ENCODE measurements at places on chromosomes 1 and 21.

GRCh38 chr1:166383137-166383536 lies 216.3 kb upstream of the FAM78B start:
- no peak for DNase-seq

- DNase-seq = no peak
Observed at GRCh38 chr1:204360314-204360713, 585 bp upstream of the PLEKHA6 start.

DNA sequence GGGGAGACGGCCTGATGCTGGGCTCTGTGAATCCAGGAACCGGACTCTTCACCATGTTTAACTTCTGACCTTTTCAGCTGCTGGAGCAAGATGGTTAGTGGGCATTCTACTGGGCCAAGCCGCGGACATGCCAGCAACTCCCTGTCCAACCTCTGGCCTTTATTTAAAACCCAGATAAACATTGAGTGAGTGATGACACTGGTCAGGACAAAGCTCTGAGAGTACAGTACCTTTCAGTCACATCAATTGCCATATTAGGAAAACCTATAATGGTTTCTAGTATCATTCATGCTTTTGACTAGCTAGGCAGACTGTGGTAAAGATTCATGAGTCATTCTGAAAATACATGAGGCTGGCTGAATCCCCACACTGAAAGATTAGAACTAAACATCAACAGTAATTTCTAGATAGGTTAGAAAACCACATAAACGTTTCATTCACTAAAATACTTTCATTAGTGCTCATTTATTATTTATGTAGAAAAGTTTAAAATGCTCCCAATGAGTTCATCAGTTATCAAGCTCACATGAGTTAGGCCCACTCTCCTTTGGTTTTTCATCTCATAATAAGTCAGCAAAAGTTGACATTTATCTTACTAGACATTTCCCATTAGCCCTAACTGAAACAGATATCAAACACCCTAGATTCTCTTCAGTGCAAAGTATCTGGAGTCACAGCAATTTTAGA lies 7.1 kb upstream of the ACTA1 start:
- DNase-seq = no peak

GRCh38 chr1:208189183-208189582 lies 55.0 kb downstream of the PLXNA2 start:
- DNase-seq = peak; percentile 36

- DNase-seq = no peak
Observed at GRCh38 chr21:27639286-27639685, 672.4 kb upstream of the ADAMTS5 start.

DNA sequence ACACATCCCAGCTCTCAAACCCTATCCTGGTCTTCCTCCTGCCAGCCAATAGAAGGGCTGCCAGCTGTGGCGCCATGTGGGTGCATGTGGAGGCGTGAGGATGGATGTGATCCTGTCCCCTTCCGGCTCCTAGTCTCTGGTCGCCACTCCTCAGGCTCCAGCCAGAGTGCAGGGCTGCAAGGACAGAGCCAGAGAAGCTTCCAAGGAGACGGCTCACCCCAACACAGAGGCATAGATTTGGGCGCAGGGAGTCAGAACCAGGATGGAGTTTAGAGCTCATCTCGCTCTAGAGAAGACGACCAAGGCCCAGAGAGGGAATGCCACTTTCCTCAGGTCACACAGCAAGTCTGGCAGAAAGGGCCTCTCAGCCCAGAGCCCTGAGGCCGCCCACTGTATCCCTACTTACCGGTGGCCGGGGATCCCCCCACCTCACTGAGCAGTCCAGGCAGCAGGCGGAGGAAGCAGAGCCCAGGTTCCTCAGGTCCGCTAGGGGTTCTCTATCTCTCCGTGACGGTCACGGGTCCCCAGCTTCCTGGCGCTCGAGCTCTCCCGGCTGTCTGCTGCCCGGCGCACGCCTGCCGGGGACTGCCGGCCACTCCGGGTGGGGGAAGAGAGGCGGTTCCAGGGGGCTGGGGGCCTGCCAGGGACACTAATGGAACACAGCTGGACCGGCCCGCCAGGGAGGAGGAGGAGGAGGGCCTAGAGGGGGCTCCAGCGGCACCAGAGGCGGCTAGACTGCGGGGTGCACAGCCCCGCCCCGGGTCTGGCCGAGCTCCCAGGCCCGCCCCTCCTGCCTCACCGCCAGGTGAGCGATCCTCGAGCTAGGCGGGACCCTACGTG lies at the start of gene COL16A1:
TSS of gene COL16A1 (minus strand) at position 587 of the 840 bp plus-strand sequence. CDS start 1,824 bp downstream, outside the sequence.
- no peak for DNase-seq

DNA sequence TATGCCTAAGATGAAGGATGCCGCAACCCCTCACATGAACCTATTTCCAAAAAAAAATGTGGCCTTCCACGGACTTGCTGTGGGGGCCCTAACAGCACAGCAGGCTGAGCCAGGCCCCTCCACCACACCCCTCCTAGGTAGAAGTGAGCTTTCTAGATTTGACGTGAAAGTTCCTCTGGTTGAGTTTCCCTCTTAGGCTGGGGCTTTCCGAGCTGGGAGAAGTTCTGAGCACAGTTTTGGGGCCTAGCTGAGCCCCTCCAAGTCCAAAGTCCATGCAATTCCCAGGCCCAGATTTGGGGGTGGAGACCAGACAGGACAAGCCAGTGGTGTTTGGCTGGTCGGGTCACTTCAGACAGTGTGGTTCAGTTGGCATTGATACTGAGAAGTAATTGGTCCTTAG lies 13.8 kb upstream of the PHLDA3 start:
- no peak for DNase-seq

DNA sequence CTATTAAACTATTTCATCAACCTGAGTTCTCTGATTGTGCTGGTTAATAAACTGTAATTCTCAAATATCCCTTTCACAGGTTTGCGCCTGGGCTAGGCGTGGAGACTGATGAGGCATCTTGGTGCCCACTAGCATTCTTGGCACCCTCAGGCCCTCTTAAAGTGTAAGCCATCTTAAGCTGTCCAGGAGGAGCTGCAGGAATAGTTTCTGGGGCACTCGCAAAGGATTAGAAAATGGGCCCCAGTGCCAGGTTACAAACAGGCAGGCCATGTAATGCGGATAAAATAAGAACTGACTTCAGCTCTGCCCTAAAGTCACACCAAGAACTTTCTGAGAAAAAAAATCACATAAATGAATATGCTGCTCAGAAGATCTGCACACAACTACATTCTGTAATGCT lies 1.1 kb downstream of the CASQ2 start:
- DNase-seq = no peak

GRCh38 chr1:42122408-42122807 lies 30.8 kb upstream of the GUCA2B start:
- DNase-seq = no peak

DNA sequence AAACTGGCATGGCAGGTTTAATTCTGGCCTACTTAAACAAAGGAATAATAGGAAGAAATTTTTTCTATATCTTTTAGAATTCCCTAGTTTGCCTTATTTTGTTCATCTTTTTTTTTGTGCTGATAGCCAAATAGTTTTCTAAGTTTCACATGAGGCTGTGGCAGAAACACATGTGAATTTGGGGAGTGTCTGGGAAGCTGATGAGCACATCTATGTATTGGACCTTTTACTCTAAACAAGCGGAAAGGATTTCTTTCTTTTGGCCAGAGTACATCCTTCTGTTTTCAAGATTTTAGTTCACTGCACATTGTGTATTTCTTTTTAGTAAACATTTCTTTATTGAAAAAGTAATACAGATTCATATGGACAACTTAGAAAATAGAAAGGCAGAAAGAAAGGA lies 5.6 kb downstream of the EEIG2 start:
- DNase-seq = no peak

DNA sequence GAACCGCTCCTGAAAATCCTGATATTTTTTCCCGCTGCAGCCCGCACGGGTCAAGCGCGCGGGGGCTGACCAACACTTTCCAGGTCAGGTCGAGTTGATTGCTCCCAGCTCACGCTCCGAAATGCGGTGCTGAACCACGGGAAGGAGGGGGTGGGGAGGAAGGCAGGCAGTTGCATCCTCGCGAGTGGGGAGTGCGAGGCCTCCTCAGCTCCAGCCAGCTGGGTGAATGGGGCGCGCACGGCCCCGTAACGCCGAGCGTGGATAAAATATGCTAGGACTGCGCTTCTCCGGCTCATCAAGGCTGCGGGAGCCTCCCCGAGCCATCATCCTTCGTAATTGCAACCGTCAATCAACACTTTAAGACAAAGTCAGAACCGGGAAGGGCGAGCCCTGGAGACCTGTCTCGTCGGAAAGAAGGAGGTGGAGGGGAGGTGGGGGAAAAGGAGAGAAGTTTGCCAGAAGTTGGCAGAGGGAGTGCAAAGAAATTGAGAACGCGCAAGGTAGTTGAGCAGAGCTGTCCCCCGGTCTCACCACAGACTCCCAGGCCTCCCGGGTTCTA lies 8.0 kb downstream of the NR5A2 start:
- no peak for DNase-seq

DNA sequence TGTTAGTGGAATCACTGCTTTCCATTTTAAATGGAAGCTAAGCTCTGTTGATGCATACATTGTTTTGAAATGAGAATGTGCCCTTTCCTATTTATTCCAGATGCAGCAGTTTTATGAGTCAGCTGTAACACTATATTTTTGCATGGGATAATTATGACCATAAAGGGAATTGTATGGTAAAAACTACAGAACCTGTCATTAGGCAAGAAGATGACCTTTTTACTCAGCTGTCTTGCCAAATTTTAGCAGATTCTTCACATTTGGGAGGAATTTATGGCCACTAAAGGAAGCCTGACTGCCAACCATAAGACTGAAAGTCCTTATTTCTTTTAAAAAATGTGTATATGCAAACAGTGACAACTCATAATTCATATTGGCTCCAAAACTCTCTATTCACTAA lies 356.3 kb upstream of the PRMT6 start:
- no peak for DNase-seq

DNA sequence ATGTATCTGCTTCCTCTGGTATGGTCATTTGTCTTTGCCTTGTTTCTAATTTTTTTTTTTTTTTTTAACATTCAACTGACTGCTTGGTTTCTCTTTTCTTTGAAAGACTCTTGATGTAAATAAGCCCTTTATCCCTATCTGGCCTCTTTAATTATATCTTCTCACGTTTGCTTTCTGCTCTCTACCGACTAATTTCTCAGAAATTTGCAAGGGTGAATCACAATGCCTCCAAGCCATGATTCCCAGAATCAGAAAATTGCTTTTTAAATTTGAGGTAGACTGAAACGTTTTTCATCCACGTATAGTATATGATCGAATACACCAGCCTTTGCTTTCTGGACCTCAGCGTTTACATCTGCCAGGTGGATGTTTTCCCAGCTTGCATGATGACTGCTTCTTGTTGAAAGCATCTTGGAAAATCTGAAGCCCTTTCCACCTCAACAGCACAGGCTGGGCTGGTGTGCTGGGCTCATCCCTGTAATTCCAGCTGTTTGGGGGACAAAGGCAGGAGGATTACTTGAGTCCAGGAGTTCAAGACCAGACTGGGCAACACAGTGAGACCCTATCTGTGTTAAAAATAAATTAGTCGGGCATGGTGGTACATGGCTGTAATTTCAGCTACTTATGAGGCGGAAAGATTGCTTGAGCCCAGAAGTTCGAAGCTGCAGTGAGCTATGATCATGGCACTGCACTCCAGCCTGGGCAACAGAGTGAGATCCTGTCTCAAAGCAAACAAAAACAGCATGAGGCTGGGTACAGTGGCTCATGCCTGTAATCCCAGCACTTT lies 35.0 kb upstream of the GPR137B start:
- no peak for DNase-seq

- DNase-seq = no peak
Observed at GRCh38 chr1:31460027-31460426, 47.0 kb downstream of the SERINC2 start.

DNA sequence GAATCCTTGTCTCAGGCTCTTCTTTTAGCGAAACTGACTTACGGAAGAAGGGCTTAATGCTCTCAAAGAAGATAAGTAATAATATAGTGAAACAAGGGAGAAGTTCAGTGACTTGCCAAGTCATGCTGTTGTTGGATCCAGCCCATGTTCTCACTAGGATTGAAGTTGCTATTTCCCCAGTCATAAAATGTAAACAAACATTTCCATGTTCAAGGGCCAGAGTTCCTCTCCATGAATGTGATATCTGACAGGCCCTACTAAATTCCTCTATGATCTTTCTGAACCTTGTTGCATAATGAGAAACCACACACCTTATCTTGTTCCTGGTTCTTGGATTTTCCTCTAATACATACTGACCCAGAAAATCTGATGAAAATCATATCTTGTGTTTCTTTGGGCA lies 876.5 kb upstream of the B3GALT2 start:
- no peak for DNase-seq

DNA sequence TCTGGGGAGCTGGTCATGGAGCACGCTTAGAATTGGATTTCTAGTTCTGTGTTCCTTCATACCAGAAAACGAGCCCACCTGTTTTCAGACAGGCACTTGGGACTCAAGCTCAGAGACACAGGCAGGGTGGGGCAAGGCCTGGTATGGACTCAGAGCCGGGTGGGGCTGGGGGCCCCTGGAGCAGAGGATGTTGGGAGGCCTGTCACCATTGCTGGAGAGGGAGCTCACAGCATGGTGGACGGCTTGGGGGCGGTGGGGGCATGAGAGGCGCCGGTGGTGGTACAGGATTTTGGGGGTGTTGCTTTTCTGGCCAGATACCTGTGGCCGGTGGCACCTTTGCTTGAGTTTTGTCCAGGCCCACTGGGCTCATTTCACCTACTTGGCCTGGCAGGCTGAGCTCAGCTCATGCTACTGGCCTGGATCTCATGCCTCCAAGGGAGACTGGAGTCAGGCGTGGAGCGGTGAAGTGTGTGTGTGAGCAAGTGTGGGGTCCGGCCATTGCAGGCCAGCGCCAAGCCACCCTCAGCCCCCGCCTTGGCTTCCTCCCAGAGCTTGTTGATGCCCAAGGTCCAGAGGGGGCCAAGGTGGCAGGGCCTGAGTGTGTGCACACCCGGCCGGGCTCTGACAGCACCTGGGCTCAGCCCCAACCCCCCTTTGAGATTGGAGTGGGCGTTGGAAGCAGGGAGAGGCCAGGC lies 8.7 kb downstream of the SLX9 start:
- no peak for DNase-seq

DNA sequence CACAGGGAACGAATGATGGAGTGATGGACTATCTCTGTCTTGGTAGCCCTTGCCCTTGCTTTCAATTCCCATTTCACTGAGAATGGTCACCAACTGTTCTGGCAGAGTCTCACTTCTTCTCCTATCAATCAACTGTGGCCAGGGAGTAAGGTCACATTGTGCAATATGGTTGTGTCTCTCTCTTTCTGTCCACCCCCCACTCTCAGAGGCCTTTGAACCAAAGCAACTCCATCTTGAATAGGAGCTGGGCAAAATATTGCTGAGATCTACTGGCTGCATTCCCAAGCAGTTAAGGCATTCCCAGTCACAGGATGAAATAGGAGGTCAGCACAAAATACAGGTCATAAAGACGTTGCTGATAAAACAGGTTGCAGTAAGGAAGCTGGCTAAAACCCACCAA lies 36.7 kb downstream of the NTMT2 start:
- DNase-seq = no peak

GRCh38 chr1:82564333-82564732 lies 763.6 kb downstream of the ADGRL2 start:
- DNase-seq = no peak

DNA sequence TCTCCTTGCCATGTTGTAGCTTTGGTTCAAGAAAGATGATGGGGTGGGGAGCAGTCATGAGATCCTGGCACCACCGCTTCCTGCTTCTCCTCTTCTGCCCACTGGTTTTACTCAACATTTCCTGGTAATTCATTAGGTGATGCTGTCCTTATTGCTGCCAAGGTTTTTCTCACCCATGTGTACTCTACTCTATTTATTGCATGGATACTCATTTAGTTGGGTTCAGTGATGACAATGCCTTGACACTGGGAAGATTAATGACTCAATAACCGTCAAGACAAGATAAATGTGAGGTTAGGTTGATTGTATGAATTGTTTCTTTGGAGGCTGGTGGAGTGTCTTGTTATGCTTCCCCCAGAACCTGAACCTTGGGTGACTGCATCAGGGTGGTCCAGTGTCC lies 484.2 kb downstream of the SIPA1L2 start:
- DNase-seq = no peak

GRCh38 chr1:30323352-30323751 lies 400.0 kb downstream of the MATN1 start:
- no peak for DNase-seq
